T-helper 22 cell (primary cell): ENCODE measurements at places on chromosomes 2 and 18.

GRCh38 chr2:237324837-237325236, 89.1 kb downstream of the COL6A3 start:
- no peak for DNase-seq

GRCh38 chr2:219912491-219912921, 285.1 kb downstream of the SLC4A3 start:
- no peak for DNase-seq

- no peak for DNase-seq
Observed at GRCh38 chr2:46504685-46505471, 25.5 kb downstream of the TMEM247 start.

- DNase-seq, result no peak
Observed at GRCh38 chr2:189287982-189288521, 108.5 kb upstream of the COL5A2 start.

DNA sequence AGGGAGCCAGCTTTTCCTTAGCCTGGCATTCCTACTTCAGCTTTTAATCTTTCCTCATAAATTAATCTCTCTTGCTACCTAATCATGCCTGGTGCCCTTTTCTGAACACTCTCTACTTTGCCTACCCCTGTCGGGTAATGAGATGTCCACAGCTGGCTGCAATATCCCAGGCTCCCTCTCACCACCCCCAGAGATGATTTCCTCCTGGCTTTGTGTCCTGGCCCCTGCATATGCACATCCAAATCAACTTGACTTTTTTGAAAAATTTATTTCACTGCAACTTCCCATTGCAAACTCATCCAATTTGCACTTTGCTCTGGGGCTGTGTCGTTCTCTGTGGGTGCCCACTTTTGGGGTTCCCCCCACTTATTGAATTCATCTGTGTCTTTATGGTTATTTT, 218.1 kb upstream of the SKOR2 start:
- DNase-seq, result no peak

- no peak for DNase-seq
Observed at GRCh38 chr18:56142001-56142400, 496.4 kb downstream of the TXNL1 start.

DNA sequence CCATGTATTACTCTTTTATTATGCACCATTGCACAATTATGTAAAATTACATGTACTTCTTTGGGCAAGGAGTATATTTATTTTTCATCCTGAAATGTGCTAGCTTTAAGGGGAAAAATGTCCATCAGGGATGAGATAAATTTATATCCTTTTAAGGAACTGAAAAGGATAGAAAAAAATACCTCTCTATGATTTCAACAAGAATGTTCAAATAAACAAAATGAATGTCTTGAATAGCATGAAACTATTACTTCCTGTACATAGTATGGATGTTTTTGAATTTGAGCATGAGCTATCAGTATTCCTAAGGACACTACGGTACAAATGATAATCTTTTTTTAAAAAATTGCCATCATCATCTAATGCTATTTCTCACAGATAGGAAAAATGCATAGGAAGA, 1611.9 kb upstream of the ZEB2 start:
- DNase-seq, result no peak

GRCh38 chr2:60505880-60506260, 47.6 kb downstream of the BCL11A start:
- DNase-seq, result no peak
